Endodermal cell (in vitro differentiated cells): ENCODE measurements at places on chromosomes 13 and 19.

- DNase-seq, result no peak
Observed at GRCh38 chr19:7772752-7773291, 9.8 kb downstream of the CLEC4M start.

DNA sequence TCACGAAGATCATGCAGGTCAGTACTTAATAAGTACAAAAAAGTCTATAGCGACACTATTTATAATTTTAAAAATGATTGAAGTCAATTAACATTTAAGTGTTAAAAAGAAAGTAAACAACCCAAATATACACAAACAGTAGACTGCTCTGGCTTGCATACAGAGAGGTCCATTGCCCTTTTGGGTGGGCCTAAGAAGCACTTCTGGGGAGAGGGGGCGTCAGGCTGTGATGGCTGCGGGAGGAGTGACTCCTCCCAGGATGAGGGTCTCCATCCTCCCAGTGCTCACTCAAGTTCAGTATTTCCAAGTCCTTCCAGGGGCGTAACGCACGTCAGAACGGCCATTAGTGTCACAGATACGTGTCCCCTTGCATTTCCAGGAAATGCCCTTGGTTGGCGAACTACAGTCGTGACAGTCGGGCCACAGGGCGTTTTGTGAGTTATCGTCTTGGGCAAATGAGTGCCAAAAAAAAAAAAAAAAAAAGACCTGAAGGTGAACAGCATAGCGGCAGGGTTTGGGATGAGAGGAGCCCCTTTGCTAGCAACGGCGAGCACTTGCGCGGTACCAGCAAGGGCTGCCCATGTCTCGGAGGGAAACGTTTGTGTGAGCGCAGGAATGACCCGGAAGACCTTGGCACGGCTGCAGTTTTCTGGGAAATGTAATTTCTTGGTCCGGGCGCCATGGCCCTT lies at the start of gene SCGB2B2:
TSS of gene SCGB2B2 (minus strand) at position 463 of the 689 bp plus-strand sequence. CDS start 82,596 bp downstream, outside the sequence.
- no peak for DNase-seq

DNA sequence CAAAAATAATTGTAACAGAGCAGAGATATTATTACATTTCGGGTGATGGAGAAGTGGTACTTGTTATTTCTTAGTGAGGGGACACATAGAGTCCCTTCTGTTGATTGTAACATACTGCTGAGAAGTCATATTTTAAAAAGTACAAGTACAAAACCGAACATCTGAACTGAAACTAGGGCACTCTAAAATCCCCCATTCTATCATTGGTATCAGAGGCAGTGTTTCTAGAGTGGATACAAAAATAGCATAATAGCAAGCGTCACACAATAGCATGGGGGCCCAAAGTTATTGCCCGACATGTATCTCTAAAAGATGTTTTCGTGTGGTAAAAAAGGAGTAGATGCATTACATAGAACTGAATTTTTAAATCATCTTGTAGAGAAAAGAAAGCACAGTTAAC lies 502.1 kb upstream of the SLC10A2 start:
- no peak for DNase-seq

DNA sequence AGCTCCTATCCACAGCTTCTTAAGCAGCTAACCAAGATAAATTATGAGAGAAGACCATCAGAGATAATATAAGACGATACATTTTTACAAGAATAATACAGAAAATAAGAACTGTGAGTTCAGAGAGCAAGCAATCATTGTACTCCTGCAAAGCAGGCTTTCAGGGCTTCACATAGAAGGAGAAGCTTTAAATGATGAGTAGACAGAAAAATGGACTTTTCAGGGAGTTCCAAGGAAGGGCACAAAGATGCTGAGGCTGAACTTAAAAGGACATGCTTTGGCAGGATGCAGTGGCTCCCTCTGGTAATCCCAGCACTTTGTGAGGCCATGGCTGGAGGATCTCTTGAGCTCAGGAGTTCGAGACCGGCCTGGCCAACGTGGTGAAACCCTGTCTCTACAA lies 159.5 kb downstream of the POU4F1 start:
- DNase-seq, result no peak

DNA sequence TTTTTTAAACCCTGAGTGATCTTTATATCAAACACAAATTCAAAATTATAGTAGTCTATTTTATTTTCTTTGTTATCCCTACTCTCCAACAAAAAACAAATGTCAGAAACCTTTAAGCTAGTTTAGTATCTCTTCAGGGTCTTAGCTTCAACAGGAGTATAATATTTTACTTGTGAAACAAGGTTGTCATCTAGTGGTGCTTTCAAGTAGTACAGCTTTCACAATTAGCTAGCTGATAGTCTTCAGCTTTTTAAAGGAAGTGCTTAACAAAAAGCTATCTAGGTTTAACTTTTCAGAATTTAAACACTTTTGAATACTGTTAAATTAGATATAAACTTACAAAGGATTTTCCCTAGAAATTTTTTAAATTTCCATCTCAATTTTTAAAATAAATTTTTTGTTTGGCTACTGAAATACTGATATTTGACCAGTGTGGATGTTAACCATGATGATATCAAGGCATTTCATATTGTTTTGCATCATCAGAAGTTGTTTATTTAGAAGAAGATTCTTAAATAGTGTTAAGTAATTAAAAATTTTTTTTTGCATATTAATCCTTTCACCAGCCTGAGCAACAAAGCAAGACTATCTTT lies 34.2 kb downstream of the TDRD3 start:
- no peak for DNase-seq

DNA sequence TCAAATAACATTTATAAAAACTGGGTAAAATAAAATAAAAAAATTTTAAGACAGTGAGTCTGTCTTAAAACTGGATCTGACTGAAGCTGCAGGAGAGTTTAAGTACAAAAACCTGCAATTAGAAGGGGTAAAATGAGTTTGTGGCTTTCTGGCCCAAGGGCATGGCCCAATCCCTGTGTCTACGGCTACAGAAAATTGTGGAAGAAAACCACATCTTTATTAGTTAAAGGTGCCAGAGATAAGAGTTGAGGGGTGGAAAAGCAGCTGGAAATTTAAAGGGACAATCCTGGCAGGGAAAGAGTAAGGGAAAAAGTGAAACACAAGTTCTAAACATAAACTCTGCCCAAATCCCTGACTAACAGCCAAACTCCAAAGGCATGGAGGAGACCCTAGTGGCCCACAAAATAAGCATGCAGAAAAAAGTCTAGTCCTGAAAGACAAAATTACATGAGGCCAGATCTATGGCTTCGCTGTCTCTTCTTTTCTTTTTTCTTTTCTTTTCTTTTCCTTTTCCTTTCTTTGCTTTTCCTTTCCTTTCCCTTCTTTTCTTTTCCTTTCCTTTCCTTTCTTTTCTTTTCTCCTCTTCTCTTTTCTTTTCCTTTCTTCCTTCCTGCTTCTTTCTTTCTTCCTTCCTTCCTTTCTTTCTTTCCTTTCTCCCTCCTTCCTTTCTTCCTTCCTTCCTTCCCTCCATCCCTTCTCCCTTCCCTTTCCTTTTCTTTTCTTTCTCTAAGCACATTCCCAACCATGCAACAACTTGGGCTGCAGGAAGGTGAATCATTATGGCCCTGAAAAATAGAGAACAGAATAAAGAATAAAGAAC lies 23.5 kb upstream of the DLEU7 start:
- no peak for DNase-seq

DNA sequence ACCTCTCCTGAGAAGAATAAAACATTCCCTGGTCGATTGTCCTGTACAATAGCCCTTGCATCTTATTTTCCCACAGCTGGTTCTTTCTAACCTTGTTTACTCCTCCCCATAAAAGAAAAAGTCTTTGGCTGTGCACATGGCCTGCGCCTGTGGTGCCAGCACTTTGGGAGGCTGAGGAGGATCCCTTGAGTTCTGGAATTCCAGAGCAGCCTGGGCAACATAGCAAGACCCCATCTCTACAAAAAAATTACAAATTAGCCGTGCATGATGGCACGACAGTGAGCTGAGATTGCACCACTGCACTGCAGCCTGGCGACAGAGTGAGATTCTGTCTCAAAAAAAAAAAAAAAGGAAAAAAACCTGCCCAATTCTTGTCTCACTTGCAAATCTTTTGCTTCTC lies 7.2 kb upstream of the NUP62 start:
- DNase-seq, result no peak

GRCh38 chr13:73945382-73945781 lies 188.8 kb downstream of the KLF12 start:
- DNase-seq, result no peak
